ENCODE measurements at places on chromosomes 4 and X.

DNA sequence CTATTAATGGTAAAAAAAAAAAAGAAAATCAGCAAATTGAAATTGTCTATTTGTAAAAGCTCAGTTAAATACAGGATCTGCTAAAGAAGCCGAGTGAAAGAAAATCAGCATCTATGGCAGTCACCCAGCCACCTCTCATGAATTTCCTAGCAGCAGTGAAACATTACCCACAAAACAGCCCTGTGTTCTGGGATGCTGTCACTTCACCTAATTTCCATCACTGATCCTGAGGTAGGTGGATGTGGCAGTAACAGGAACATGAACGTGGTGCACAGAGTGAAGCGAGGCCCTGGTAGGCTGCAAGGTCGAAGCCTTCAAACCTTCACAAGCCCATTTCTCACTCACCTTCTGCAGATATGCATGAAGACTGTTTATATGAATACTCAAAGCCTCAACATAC is 65.2 kb downstream of the RXFP1 start:
- no peak for DNase-seq

DNA sequence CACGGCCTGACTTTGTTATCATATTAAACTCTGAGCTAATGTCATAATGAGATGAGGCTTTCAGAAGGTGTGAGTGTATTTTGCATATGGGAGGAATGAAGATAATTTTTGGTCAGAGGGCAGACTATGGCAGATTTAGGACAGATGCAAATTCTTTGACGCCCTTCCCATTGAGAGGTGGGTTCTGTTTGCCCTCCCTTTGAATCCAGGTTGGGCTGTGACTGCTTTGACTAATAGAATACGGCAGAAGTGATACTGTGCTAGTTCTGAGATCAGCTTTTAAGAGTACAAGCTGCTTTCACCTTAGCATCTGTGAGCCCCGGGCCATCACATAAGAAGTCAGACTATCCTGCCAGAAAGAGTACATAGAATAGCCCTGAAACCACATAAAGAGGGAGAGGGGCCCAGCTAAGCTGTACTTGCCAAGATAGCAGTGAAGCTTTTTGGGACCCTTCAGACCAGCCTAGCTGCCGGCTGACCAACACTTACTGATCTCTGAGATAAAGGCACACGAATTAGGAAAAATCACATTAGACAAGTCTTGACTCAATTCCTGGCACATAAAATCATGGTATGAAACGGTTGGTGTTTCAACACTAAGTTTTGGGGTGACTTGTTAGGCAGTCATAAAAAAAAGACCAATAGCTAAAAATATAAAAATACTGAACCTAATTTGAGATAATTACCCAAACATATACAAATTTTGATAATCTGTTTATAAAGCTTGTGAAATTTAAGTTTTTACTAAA is 166.7 kb upstream of the SH3RF1 start:
- DNase-seq: no peak

- peak; percentile 63 for DNase-seq
These were observed 85.2 kb upstream of the DCLK2 start for GRCh38 chr4:149993030-149993429.

DNA sequence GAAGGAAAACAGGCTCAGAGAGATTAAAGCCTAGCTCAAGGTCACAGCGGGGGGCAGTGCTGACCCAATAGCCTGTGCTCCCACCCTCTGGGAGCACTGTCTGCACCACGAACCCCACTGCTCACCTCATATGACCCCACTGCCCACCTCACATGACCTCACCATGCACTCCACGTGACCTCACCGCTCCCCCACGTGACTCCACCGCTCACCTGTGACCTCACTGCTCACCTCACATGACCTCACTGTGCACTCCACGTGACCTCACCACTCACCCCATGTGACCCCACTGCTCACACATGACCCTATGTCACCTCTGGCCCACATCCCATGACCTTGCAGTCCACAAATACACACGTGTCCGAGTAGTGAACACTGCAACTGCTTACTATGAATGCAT is 55.4 kb downstream of the ACOX3 start:
- no peak for DNase-seq

- no peak for DNase-seq
These were observed 69.0 kb upstream of the IL15 start for GRCh38 chr4:141567326-141567915.

All from fibroblast of mammary gland (primary cell).